ENCODE measurements at places on chromosomes 5 and 9.

DNA sequence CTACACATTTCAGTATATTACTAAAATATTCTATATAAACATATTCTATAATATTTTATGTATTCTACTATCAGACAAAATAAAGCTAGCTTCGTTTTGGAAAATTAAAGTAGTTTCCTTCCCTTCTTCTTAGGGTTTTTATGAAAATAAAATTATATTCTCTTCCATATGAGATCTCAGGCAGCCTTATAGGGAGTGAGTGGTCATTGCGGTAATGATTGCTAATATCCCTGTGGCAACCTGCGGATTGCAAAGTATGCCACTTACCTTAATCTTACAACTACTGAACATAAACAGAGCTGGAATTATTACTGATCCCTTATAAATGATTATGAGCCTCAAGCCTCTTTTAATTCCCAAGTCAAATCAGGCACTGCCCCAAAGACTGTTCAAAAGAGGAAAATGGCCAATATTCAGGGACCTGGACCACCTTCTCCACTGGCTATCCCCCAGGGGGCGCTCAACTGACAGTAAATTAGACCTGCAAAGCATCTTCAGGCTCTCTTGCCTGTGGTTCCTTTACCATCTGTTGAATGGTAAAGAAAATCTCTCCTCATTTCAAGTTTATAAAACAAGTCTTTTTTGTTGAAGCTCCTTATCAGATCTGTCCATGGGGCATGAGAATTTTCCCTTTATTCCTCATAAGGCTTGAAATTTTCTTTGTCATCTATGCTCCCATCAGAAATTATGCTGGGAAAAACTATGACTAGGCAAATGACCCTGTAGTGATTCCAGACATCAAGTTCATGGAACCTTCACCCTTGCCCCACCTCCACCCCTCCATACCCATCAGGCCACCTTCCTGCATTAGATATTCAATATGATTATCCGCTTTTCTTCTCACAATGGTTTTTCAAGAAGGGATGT, 163.9 kb downstream of the CEMIP2 start:
- peak; percentile 68 for DNase-seq

DNA sequence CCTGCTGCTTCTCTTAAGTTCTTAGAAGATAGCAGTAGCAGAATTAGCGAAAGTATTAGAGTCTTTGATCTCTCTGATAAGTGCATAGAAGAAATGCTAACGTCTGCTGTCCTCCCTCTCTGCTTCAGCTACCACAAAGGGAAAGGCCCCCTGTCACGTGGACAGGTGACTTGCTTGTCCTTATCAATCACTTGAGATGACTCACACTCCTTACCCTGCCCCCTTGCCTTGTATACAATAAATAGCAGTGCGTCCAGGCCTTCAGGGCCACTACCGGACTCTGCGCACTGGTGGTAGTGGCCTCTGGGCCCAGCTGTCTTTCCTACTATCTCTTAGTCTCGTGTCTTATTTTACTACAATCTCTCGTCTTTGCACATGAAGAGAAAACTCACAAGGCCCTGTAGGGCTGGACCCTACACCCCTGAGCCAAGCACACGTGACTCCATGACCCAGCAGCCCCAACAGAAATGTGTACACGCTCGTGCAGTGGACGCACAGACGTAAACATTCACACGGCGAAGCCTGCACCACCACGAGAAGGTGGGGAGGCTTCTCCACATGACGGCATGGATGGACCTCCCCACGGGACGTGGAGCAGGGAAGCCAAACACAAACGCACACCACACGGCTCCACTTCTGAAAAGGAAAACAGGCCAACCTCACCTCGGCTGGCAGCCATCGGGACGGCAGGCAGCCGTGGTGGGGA, 38.3 kb downstream of the PNPLA7 start:
- DNase-seq, result no peak

DNA sequence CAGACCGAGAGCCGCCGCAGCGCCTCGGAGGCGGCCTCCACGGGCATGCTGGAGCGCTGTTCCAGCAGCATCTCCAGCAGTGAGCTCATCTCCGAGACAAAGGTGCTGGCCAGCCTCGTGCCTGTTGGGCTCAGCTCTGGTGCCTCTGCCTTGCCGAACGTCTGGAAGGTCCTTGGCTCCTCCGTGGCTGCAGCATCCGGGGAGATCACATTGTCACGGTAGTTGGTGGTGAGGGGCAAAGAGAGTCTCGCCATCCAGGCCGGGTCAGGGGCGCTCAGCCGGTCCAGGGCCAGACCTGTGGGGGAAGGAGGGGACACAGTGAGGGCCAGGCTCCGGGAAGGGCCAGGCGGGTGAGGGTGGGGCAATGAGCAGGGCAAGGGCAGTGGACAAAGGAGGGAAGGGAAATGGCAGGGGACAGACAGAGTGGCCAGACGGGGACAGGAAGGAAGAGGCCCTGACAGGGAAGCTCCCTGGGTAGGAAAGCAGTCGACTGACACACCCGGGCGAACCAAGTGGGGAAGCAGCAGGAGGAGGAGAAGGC, 12.4 kb downstream of the PCDH12 start:
- DNase-seq, result no peak

GRCh38 chr5:159668556-159668955, 247.7 kb upstream of the ADRA1B start:
- no peak for DNase-seq

GRCh38 chr5:167639273-167639672, 652.2 kb upstream of the WWC1 start:
- no peak for DNase-seq

- DNase-seq, result no peak
Measured at GRCh38 chr9:137972988-137973470, 95.4 kb downstream of the CACNA1B start.

- no peak for DNase-seq
Measured at GRCh38 chr9:121640076-121640475, 11.4 kb upstream of the DAB2IP start.

DNA sequence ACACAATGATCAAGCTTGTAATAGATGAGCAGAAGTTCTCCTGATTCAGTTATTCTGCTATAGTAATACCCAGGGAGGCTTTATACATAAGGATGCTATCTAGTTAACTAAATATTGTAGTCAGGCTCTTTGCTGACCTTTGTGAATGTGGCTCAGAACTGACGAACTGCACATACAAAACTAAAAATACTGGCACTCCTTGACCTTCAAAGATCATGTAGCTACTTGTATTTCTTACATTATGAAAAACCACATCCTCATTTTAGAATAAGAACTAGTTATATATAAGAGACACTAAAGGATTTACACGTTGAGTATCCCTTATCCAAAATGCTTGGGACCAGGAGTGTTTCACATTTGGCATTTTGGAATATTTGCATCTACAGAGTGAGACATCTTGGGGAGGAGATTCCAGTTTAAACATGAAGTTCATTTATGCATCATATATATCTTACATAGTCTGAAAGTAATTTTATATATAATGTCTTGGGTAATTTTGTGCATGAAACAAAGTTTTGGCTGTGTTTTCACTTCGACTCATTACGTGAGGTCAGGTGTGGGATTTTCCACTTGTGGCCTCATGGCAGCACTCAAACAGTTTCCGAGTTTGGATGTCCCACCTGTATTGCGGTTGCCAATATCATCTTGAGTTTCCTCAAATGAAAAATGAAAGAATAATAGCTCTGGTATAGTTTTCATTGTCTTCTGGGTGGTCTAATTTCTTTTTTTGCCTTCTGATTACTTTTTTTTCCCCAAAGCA, 58.4 kb upstream of the FBXL7 start:
- no peak for DNase-seq

DNA sequence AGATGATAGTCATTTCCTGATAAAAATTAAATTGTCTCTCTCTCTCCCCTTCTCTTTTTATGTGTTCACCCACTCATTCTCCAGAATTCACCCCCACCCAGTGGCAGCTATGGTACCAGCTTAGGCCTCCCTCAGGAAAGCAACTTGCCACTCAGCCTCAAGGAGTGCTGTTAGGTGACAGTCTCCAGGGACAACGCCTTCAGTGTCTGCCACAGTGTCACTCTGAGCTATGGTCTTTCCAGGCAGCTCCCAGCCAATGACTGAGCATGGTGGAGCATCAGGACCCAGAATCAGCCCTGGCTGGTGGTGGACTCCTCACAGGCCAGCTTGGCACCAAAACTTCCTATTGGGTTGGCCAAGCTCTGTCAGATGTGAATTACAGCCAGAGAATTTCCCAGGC, 140.9 kb upstream of the PIK3R1 start:
- no peak for DNase-seq

DNA sequence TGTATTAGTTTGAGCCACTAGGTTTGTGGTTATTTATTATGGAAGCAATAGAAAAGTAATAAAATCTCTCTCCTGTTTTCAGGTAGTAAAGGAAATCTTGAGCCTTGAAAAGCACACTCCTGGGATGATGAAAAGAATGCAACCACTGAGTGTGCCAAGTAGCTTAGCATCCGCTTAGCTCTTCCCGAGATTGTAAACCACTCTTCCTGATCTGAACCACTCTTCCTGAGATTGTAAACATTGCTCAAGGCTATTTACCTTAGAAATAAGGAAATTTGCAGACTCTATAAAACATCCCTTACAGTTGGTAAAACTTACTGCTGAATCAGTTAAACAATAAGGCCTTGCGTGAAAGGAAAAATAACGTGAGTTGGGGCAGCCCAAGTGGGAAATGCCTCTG, 17.4 kb upstream of the IL33 start:
- DNase-seq, result no peak

- DNase-seq, result no peak
Measured at GRCh38 chr5:147935032-147935431, 28.7 kb upstream of the C5orf46 start.

DNA sequence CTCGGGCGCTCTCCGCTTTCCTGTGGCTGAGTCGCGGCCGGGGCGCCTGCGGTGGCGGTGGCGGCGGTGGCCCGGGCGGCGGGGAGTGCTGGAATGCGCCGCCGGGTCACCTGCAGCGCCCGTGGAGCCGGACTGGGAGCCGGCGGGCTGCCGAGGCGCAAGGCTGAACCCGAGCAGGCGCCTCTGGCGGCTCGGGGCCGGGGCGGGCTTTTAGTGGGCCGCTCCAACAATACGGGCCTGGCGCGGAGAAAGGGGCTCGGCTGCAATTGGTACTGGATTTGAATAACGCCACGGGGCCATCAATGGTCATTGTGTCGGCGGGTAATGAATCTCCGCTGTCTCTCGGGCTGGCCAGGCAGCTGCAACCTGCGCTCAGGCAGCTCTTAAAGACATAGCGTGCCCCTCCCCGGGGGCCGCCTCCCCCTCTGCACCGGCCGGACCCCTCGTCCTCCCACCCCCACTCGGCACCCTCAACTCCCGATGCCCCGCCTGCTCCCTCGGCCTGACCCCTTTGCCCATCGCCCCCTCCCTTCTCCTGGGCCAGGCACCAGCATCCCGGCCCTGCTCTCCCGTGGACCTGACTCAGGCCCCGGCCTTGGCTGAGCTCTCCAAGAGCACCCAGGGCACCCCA, 22.1 kb downstream of the URM1 start:
- no peak for DNase-seq
